Osteoblast (primary cell): ENCODE measurements at places on chromosomes 7 and 10. TPM values are rescaled to one million over a fixed set of nuclear protein-coding genes. Genes with fewer than 3 reads are reported as not detected.

The IGFBP3 gene
- 2,046 and 2,181 TPM in 2 replicates for total RNA-seq

DNA sequence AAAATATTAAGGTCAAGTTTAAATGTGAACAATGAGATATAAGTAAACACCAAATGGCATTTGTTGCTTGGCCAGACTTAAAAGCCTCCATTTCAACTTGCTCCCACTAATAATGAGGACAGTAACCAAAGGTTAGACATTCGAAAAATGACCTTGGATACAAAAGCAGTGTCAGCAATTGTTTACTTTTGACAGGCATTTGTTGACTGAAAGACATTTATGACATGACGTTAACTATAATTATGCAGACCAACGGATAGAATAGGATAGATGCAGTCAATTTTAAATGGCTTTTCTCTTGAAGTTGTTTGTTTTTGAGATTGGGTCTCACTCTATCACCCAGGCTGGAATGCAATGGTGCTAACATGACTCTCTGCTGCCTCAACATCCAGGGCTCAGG is 6.3 kb upstream of the WNT16 start:
- DNase-seq, result no peak

GRCh38 chr7:151550656-151551286 is 31.1 kb upstream of the RHEB start:
- DNase-seq, result no peak

The C10orf62 gene
- 0.29 and 0.36 TPM in 2 replicates for total RNA-seq

DNA sequence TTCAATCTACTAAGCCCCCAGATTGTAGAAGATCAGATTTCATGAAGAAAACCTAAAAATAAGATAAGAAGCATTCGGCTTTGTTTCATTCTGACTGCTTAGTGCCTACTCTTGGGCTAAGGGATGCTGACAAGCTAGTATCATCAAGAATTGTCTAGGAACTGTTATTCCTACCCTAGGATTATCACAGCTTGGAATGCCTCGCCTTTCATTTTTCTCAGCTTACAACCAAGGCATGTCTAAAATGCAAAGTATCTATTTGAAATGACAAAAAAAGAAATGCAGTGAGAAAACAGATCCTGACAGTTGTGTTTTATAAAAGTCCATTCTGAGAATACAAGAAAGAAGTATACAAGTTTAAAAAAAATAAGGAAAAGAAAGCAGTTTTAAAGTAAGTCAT is 441.0 kb downstream of the KCNMA1 start:
- no peak for DNase-seq

The KCNH2 gene
- total RNA-seq, result not detected in 2 replicates

GRCh38 chr7:152000191-152000590 is 25.3 kb upstream of the GALNT11 start:
- no peak for DNase-seq

- DNase-seq, result no peak
These were observed 45.7 kb upstream of the ADGRA1 start for GRCh38 chr10:133042061-133042460.

The CASP2 gene
- total RNA-seq, result 7.6 and 10.9 TPM in 2 replicates

- peak; percentile 98 for DNase-seq
These were observed 1.1 kb downstream of the RADIL start for GRCh38 chr7:4882169-4883032.

DNA sequence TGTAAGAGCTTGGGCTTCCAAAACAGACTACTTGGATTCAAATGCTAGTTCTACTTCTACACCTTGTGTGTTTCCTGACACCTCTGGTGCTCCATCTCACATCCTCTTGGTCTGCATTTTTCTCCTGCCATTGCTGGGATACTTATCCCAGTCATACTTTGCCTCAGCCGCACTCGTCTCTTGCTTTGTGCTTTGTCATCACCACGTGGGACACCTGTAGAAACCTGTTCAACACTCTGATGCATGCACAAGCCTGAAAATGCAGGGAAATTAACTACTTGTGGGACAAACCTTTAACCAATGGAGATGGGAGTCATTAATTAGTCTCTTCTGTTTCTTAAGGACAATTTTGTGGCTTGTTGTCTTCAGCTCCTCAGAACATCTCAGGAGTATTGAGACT is 94.2 kb upstream of the PHYHIPL start:
- DNase-seq, result no peak

GRCh38 chr10:114626841-114627240 is 31.2 kb downstream of the ABLIM1 start:
- no peak for DNase-seq

- peak; percentile 29 for DNase-seq
These were observed 56.4 kb downstream of the MYPN start for GRCh38 chr10:68165643-68166042.

DNA sequence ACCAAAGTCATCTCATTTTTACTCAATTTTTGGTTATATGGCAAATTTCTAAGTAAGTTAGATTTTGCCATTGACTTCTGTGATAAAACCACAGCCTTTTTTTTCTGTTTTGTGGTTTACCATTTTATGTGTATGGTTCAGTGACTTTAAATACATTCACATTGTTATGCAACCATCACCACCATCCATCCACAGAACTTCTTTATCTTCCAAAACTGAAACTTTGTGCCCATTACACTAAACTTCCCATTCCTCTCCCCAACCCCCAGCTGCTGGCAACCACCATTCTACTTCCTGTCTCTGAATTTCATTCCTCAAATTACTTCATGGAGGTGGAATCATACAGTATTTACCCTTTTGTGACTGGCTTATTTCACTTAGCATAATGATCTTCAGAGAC is 280.4 kb upstream of the TCERG1L start:
- no peak for DNase-seq

DNA sequence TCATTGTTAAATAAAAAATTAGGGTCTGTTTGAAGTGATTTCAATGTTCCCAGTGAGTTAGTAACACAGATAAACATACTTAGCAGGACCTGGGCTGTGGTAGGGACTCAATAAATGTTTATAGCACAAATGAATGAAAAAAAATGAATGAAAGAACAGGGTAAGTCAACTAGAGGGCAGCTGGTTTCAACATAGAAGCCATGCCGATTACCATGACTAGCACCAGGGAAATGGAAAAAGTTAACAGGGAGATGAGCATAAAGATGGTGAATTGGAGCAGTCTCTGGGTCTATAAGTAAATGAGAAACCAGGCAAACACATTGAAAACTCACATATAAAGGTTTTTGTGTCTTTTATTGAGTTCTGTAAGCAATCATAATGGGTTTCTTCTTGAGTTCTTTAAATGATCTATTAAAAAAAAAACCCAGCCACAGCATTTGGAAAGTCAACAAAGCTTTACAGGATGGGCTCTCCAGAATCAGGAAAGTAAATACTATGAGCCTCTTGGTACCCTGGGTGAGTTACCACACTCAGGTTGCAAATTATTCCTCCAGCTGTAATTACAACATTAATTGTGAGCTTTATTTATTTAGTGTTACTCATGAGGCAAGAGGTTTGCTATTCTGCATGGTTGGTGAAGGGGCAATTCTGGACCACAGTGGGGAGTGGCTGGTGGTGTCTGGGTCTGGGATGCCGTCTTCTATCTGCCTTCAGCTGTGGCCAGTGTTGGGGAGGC is 46.1 kb upstream of the MTPN start:
- no peak for DNase-seq

The PNLIPRP3 gene
- 0.59 and 0.72 TPM in 2 replicates for total RNA-seq

GRCh38 chr10:29543715-29544114 is 91.1 kb downstream of the SVIL start:
- DNase-seq, result no peak

DNA sequence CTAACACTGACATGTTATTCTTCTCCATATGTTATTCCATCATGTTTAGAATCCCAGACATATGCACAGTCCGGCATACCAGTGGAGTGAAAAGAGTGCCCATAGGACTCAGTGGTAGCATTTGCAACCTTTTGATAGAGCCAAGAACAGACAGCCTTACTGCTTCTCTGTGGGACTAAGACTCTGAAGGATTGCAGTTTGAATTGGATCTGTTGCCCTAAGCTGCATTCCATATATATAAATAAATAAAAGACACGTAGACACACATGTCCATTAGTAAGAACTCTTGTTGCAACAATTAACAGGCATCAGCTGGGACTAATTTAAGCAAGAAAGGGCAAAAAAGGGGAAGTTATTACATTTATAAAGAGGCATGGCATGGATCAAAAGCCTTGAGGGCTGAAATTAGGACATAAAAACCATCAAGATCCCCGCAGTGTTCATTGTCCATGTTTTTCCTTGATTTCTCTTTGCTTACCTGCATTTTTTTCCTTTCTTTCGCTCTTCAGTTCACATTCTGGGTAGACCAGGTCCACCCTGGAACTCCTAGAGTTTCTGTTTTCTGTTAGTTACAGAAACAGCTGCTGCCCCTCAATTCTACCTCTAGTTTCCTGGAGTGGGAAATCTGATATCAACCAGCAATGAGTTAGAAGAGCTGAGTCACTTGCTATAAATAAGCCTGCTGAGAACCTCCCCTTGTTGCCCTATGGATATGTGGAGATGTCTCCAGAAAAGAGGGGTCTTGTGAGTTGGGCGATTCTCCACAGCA is 132.4 kb downstream of the SORCS1 start:
- no peak for DNase-seq

DNA sequence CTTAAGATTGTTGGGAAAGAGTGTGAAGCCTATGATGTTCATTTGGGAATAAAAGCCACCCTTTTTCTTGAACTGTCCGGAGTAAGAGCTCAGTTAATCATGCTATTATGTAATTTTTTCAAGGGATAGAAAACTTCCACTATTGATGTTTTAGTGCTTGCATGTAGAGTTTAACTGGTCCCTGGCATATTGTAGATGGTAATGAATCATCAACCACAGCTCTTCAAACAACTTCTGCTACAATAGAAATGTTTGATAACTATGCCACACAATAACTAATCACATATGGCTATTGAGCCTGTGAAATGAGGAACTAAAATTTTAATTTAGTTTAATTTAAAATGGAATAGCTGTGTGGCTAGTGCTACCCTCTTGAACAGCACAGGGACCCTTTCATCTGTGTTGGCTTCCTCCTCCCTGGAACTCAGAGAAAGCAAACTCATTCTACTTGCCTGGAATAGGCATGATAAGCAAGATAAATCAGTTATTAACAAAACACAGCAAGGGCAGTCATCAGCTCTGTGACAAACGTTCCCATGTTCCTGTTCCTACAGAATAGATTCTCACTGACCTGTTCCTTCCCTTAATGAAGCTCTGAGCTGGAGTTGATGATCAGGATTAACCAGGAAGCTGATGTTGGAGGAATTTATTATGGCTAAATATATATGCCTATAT is 4.9 kb upstream of the SRI start:
- DNase-seq, result peak; percentile 77

DNA sequence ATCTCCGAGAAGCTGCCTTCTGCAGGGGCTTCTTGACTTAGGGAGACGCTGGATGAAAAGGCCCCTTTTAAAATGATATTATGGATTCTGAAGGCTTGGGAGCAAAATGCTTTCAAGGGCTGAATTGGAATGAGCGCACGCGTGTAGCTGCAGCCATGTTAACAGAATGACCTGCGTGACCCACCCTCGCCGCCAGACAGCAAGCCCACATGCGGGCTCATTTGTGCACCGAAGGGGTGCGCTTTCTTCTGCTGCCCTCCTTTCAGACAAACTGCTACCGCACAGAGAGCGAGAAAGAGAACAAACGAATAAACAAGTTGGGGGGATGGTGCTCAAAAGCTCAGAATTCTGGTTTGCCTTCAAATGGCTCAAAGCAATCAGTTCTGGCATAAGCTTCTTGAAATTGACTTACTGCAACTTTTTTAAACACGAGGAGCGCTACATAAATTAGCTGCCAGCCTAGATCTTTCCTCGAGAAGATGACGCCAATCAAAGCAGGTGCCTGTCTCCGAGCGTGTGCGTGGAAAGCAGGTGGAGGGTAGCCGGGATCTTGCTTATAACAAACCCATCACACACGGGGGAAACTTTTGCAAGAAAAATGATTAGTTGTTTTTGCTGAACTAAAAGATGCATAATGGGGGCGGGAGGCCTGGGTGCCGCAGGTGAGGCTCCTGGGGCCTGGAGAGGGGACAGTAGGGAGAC is 268.4 kb downstream of the MAD1L1 start:
- no peak for DNase-seq

The SFTPA1 gene
- not detected in 2 replicates for total RNA-seq

DNA sequence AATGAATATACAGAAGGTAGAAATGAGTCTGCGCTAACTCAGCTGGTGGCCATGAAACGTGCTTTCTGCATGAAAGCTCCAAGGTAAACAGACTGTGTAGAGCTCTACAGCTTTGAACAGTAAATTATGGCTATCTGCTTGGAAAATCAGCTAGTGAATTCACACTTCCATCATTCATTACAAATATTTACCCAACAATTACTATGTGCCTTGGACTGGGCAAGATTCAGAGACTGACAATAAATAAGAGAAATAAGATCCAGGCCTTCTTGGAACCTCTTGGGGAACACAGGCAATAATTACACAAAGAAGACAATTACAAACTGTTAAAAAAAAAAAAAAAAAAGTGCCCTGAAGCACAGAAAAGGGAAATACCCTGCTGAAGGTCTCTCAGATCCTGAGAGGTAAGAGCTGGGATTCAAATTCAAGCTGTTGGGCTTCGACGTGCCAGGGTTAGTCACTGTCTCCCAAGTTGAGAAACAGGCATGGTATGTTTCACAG is 15.8 kb downstream of the TSPAN12 start:
- DNase-seq, result no peak

The RAMP3 gene
- not detected in 2 replicates for total RNA-seq

- no peak for DNase-seq
These were observed 411.6 kb downstream of the EXOC4 start for GRCh38 chr7:133664528-133664927.

DNA sequence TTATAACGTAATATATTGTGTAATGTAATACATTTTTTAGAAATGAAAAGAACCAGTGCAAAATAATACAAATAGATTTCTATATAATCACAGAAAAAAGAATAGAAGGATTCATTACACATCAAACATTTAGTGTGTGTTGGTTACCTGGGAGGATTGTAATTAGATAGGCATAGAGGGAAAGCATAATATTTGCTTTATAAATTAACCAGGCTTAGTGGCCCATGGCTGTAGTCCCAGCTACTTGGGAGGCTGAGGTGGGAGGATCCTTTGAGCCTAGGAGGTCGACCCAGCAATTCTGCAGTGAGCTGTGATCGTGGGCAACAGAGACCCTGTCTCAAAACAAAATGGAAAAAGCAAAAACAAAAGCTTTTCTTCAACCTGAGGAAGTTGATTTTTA is 5.0 kb upstream of the CNOT4 start:
- DNase-seq, result no peak

GRCh38 chr10:11170993-11171851 is 153.6 kb downstream of the CELF2 start:
- no peak for DNase-seq

DNA sequence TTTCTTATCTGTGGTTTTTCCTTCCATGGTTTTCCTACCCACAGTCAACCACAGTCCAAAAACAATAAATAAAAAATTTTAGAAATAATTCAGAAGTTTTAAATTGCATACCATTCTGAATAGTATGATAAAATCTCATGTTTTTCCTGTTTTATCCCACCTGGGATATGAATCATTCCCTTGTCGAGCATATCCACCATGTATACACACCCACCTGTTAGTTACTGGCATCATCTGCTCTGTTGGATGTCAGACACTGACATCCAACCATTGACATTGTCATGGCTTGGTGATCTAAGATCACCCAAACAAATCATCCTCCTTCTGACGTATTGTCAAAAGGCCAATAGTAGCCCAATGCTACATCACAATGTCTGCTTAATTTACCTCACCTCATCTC is 749.8 kb downstream of the TNS3 start:
- no peak for DNase-seq

The NODAL gene
- total RNA-seq, result not detected in 2 replicates

GRCh38 chr7:131753620-131754222 is 197.3 kb upstream of the PODXL start:
- no peak for DNase-seq
